Lower leg skin (tissue), 4 donors: ENCODE measurements at places on chromosomes 16 and 17.

DNA sequence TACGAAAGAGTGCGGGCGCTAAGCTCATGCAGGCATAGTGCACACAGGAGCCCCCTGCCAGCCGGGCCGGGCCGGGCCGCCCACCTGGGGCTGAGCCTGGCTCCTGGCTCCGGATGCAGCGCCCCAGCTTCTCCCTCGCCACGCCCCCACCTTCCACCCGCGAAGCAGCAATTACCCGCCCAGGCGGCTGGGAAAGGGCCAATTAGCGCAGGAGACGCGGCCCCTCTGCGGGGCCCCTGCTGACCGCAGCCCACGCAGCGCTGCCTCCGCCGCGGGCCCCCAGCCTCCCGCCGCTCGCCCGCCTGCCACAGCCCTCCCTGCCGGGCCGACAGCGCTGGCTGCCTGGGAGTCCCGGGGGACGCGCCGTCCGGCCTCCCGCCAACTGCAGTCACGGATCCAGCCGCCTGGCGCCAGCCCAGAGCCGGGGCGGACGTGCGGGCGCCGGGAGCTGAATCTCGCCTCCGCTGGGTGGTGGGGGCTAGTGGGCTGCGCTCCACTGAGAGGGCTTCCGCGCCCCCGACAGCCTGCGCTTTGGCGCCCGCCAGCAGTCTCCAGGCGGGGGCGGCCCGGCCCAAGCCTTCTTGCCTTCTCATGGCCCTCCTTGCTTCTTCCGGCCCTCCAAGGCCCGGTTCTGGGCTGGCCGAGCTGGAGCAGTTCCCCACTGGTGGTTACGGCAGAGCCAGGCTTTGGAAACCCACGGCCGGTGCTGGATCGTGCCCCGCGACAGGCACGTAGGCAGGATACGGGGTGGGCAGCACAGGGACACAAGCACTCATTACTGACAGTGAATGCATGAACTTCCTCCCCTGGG is 14.9 kb upstream of the CBFB start:
- DNase-seq = no peak

DNA sequence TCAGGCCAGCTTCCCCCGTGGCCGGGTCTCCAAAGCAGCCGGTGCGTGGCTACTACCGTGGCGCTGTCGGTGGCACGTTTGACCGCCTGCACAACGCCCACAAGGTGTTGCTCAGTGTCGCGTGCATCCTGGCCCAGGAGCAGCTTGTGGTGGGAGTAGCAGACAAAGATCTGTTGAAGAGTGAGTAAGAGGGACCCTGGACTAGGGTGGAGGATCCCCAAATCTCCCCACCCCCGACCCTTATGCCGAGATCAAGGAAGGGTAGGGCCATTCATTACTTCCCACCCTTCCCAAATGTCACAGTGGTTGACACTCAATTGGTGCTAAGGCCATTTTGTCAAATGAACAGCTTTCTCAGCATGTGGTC is 1.2 kb downstream of the COASY start:
- no peak for DNase-seq

- DNase-seq = no peak
Observed at GRCh38 chr17:71438631-71439146, 682.1 kb upstream of the SOX9 start.

DNA sequence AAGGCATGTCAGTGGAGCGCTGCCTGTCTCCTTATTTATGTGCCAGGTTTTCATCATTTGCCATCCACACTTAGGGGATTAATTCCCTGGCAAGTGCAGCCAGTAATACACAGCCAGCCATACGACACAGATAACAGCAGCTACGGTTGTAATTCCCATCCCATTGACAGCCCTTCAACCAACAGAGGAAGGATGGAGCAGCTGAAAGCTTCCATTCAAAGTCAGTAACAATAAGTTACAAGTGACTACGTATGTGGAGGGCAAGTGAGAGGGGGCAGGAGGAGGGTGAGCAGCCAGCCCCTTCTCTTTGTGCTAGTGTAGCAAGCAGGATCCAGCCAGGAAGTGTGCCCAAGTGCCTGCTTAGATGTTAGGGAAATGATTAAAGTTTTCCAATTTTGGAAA is 53.8 kb upstream of the LYRM9 start:
- no peak for DNase-seq

GRCh38 chr17:80789356-80789902 is 202.2 kb upstream of the CHMP6 start:
- peak; percentile 70 for DNase-seq

DNA sequence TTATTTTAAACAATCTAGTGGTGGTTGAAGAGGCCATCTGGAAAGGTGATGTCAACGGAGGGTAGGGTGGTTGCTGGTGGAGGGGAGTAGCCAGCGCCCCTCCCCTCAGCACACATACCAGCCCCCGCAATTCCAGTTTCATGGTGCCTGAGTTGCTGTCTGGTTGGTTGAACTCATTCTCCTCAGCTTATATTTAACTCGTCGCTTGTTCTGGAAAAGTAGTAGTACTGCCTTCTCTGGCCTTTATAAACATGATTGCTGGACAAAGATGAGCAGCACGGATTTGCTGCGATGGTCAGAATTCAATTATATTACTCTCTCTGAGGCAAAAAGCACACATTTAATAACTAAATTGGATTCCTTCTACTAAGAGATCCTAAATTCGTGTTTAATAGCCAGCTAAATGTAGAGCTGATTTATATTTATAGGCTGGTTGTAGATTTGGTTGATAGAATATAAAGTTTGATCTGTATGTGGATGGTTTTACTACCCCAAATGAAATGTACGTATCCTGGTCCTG is 238.0 kb upstream of the TBX2 start:
- no peak for DNase-seq

DNA sequence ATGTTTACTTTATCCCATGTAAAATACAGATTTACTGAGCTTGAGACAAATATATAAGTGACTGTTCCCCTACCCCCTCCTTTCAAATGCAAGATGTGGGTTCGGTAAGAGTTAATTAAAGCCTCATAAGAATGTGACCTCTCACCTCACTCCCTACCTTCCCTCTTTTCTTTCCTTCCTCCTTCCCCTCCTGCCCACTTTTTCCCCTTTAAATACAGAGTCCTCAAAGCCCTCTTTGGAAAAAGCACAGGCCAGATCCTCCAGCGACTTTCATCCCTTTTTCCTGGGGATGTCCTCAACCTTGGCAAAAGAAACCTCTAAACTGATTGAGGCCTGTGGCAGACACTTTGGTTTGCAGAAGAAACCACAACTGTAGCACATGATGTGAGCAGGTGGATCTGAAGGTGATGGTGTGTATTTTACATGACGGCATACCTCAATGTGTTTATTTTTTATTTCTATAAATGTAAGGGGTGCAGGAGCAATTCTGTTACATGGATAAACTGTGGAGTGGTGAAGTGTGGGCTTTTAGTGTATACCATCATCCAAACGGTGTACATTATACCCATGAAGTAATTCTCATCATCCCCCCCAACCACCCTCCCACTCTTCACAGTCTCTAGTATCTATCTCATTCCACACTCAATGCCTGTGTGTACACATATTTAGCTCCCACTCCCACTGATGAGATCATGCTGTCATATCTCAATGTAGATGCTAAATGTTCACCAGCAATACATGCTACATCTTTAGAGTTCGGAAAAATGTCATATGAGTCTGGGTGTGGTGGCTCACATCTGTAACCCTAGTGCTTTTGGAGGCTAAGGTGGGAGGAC is 77.7 kb downstream of the XYLT1 start:
- DNase-seq = no peak

DNA sequence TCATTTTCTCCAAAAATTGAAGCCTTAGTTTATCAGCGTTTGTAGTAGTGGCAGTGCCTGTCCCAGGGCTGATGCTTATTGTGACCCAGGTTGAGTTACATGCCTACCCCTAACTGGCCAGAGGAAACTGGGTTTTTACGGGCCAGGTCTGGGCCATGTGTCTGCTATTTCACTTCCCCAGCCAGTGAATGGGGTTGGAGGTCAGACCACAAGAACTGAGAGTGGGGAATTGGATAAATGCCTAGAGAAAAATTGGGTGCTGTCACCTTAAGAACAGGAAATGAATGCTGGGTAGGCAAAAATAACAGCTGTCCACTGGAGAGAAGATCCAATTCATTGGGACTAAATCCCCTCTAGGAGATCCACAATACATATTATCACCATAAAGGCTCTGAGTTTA is 5.2 kb downstream of the ADPRM start:
- no peak for DNase-seq

GRCh38 chr16:52174168-52174567 is 372.8 kb downstream of the TOX3 start:
- no peak for DNase-seq

DNA sequence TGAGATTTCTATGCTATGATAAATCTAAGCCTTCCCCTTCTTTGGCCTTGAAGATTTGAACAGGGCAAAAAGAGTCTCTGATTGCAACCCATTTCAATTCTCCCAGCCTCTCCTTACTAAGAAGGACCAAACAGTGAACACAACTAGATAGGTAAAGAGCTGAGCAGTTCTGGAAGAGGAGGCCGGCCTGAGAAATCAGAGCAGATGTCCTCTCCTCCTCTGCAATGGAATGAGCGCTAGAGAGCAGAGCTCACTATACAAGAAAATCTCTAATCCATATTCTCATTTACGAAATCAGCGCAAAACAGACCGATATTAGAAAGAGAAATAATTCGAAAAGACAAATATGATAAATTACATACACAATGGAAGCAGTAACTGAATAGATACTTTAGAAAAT is 124.2 kb downstream of the CDK5R1 start:
- DNase-seq = no peak

GRCh38 chr17:40417258-40417608 is 463 bp downstream of the TOP2A start:
- DNase-seq = no peak

DNA sequence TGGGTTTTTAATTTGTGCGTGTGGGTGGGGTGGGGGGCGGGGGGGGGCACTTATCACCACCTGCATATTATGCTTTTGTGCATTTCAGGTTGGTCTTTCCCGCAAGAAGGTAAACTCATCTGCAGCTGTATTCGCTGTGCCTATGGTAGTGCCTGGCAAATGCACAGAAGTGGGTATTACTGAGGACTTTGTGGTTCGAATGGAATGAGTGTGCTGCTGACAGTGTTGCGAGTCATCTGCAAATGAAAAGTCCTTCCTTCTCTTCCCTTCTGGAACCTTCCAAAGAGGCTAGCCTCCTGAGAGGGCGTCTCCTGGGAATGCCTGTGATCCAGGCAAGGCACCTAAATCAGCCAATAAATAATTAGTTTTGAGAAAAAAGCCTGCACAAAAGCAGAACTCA is 532.9 kb downstream of the MAF start:
- no peak for DNase-seq

GRCh38 chr17:80372922-80373570 is 41.9 kb upstream of the ENDOV start:
- no peak for DNase-seq

- no peak for DNase-seq
Observed at GRCh38 chr17:12545877-12546513, 119.7 kb upstream of the MYOCD start.

GRCh38 chr16:69555437-69555836 is 10.3 kb upstream of the NFAT5 start:
- no peak for DNase-seq

- no peak for DNase-seq
Observed at GRCh38 chr16:77596261-77596660, 126.1 kb upstream of the NUDT7 start.

DNA sequence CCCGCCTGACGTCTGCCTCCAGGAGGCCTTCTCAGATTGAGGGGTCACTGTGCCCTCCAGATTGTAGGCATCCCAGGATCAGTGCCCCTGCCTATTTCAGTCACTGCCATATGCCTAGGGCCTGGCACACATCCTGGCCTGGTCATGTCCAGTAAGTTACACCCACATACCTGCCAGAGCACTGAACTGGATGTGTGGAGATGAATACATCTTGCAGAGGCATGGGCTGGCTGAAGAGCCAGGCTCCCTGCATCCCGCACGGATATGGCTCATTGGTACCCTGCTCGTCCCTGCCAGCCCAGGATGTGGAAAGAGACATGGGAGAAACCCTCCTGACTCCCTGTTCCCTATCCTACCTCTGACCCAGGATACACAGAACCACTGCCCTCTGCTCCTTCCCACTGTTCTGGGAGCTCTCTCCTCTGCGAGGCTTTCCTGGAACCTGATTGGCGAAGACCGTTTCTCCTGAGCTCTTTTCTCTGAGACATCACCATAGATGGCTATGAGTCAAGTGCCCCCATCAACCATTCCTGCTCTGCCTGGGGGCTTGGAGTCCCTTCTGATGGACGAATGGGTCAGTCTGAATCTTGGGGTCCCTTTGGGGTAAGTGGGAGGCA is 40.0 kb upstream of the TAC4 start:
- no peak for DNase-seq

- DNase-seq = peak; percentile 40
Observed at GRCh38 chr17:7114875-7115614, 423 bp upstream of the ASGR2 start.

- DNase-seq = no peak
Observed at GRCh38 chr17:45276031-45276430, 14.1 kb upstream of the SPATA32 start.

DNA sequence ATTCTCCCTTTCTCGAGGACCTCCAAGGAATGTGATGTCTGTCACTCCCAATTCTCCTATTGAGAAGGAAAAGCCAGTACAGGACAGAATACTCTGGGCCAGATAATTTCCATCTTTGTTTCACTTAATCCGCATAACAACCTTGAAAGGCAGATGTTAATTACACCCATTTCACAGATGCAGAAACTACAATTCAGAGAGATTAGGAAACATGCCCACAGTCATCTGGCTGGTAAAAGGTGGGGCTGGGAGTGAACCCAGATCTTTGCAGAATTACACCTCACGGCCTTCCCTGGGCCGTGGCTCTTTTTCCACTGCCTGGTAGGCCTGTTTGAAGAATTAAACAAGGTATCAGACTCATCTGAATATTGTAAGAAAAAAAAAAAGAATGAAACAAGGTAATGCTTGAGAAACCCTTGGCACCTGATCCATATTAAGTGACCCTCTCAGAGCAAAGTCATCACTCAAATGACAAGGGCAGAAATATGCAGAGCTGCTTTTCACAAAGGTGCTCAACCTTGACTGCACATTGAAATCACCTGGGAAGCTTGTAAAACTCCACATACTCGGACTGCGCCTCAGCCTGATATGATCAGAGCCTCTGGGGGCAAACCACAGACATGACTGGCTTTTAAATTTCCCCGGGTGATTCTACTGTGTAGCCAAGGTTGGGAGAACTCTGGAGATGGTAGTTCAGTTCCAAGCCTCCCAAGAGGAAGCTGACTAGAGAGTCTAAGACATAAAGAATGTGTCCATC is 16.6 kb upstream of the G6PC1 start:
- DNase-seq = no peak

DNA sequence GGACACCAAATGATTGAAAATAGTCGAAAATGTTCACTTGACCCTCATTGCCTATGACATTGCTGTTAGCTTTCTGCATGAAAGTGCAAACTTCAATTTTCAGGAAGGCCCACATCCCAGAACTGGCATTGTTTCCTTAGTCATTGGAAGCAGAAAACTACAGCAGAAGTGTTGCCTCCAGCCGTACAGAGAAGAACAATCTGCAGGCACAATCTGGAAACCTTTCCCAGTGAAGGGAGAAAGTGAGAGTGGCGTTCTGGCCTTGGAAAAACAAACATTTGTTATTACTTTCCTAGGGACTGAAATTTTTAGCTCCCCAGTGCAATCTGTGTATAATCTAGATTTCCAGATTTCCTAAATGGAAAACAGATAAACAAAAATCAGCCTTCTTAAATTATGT is 529.5 kb upstream of the RBFOX1 start:
- DNase-seq = no peak

GRCh38 chr17:58703137-58703915 is 10.9 kb downstream of the RAD51C start:
- no peak for DNase-seq
